Osteocyte (in vitro differentiated cells): ENCODE measurements at places on chromosomes 7 and 10.
A peak's percentile ranks its signal among the peaks of the same experiment; 100 is the strongest.

- no peak for DNase-seq
Observed at GRCh38 chr7:131827421-131827820, 271.0 kb upstream of the PODXL start.

DNA sequence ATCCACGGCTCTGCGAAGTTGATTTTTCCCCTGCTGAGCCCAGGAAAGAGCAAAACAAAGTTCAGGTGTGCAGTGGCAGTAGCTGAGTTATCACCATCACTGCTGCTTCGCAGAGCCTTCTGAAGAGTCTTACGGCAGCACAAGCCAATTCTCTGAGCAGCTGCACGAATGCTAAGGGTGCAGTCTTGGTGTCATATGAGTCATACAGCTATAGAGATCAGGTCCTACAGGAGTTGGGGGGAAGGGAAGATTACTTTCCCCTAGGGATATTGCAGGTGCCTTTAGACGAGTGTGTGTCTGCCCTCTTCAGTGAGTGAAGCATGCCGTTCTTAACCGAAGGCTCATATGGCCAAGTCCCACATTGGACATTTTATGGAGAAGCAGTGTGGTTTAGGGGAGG is 227.8 kb downstream of the CELF2 start:
- no peak for DNase-seq

DNA sequence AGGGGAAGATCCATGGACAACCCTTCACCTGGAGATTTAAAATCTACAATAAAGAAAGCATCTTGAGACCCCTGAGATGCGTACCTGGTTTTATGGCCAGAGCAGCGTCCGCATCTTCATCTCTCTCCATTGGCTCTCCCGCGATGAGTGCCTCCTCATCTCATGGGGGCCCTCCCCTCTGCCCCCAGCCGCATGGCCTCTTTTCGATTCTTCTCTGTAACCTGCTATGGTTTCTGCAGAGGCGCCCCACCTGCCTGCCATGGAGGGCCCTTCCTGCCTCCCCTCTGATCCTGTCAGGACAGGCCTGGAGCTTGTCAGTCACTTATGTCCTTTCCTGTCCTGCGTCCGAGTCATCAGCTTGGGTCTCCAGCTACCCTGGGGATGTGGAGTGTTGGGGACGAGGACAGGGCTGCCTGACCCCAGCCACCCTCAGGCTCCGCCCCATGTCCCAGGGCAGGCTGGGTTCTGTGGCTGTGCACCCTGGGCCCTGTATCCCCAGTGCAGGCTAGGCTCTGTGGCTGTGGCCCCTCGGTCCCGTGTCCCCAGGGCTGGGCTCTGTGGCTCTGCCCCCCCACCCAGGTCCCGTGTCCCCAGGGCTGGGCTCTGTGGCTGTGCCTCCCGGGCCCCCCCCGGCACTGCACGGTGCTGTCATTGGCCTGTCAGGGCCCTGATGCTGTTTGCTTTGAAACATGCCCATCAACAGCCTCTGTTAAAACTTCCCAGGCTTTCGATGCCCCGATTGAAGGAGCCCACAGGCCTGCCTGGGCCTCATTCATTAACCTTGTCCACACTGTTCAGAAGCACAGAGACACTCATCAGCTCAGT is 99.8 kb downstream of the WDR37 start:
- peak; percentile 80 for DNase-seq

- DNase-seq, result no peak
Observed at GRCh38 chr7:140200061-140200989, 23.5 kb upstream of the KDM7A start.

GRCh38 chr7:27173956-27174873 is at the start of gene HOXA10:
Gene HOXA10, minus strand, starts transcription at chr7:27174320. Its CDS starts 14 bp downstream, at chr7:27174306.
- DNase-seq, result no peak

DNA sequence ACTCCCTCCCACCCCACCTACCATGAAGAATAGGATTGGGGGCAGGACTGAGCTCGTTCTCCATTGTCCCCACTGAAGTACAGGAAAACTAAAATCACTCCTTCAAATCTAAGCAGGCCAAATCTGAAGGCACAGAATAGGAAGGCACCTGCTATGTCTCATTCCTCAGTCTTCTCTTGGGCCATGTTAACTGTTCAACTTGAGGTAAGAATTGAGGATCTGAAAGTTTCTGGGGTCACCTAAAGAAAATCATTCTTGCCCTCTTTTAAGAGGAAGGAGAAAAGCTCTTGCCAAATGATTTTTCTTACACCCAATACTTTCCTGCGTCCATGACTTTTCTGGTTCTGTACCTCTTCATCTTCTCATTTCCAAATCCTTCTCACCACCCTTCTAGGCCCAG is 4.9 kb downstream of the CPN1 start:
- DNase-seq, result no peak
